ENCODE measurements at places on chromosomes 7 and 10. TPM values are rescaled to one million over a fixed set of nuclear protein-coding genes. Genes with fewer than 3 reads are reported as not detected.

DNA sequence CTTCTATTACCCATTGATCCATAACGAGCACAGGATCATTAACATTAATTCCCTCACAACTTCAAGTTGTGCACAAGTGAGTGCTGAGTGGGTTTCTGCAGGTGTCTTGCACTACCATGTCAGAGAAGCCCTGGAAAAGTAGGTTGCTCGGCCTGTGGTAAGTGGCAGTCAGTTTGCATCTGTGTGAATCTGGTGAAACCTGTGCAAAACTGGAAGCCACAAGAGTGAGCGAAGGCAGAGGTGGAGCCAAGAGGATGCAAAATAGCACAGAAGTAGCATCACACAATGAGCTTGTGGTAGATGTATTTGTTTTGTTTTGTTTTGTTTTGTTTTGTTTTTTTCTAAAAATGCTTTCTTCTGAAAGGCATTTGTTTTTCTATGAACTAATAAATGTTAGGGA is 181.5 kb downstream of the THSD7A start:
- H3K36me3 ChIP-seq = no peaks in the 10 kb centered on the region
- no peak overlapping the region for H3K4me3 ChIP-seq
- no peaks in the 10 kb centered on the region for H3K27me3 ChIP-seq
- H3K27ac ChIP-seq = no peak overlapping the region

Gene GPC2
- 0.41 TPM for total RNA-seq

DNA sequence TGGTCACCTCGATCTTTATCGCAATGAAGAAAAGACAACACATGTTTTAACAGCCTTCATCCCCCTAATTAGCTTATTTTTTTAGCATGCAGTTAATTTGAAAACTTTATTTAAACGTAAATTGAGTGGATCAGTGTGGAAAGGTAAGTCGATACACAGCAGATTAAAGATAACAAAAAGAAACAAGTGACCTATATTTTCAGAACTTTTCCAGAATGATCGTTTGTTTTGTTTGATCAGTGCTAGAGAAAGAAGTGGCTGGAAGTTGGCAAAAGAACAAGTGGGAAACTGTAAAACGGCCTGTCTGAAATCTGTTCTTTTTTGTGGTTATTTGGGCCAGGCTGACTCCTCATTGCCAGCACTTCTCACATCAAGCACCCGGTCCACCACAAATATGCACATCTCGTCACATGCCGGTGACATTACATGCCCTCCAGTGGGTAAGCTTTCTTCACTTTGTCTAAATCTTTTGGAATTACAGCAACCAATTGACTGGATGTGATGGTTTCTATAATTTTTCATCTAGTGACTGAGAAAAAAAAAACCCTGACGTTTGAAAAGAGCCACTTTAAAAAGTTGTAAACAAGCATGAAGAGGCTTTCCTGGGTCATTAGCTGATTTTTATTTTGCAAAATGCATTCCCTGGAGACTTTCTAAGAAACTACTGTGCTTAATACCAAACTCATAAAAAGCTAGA is 33.2 kb downstream of the C7orf33 start:
- no peaks in the 10 kb centered on the region for H3K4me1 ChIP-seq
- H3K36me3 ChIP-seq = no peaks in the 10 kb centered on the region
- H3K27me3 ChIP-seq = no peaks in the 10 kb centered on the region
- DNase-seq = no peak

DNA sequence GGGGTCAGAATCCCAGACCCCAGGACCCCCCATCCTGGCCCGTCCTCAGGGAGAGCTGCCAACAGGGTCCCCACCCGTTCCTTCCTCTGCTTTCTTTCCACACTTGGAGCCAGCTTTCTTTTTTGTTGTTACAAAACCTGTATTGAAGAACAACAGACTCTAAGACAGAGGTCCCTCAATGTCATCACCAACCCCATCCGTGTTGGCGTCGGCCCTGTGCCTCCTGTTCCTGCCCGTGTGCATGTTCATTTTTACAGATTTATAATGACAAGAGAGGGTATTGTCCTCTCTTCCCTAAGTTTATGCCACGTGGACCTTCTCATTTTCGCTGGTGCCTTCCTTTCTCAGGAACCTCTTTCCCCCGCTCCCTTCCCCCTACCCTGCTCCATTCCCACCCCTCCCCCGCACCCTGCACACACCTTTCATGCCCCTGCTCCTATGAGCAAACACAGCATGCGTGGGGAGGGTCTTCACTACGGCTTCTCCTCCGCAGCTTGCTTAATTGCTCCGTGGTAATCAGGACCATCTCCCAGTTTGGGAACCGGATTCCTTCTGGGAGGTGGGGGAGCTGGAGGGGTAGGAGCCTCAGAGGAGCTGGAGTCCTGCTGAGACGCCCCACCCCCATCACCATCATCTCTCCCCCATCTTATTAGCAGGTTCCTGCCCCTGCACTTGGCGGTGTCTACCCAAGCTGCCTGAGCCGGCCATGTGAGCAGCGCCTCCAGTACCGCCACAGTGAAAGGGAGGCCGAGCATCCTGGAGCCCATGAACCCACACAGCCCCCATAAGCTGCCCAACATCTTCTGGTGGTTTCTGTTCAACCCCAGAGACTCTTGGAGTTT is 88.0 kb upstream of the INSIG1 start:
- no peak overlapping the region for H3K4me3 ChIP-seq
- peak; percentile 48 for DNase-seq
- H3K4me1 ChIP-seq = no peaks in the 10 kb centered on the region

- no peak overlapping the region for H3K4me3 ChIP-seq
- H3K27ac ChIP-seq = no peak overlapping the region
- H3K4me1 ChIP-seq = no peaks in the 10 kb centered on the region
- no peaks in the 10 kb centered on the region for H3K27me3 ChIP-seq
- no peaks in the 10 kb centered on the region for H3K36me3 ChIP-seq
Observed at GRCh38 chr7:125695626-125696025, 766.0 kb upstream of the POT1 start.

GRCh38 chr10:17154116-17154515 is 24.5 kb upstream of the CUBN start:
- DNase-seq = no peak
- no peaks in the 10 kb centered on the region for H3K4me1 ChIP-seq
- no peak overlapping the region for H3K4me3 ChIP-seq

- H3K4me1 ChIP-seq = peaks cover 19% of the 10 kb centered on the region
- H3K27me3 ChIP-seq = no peaks in the 10 kb centered on the region
- H3K36me3 ChIP-seq = no peaks in the 10 kb centered on the region
- H3K27ac ChIP-seq = no peak overlapping the region
Observed at GRCh38 chr10:24901686-24902399, 50.6 kb downstream of the PRTFDC1 start.

GRCh38 chr7:137882806-137883205 is 36.0 kb upstream of the DGKI start:
- H3K27ac ChIP-seq = peak overlapping the region; percentile 6
- peaks cover 57% of the 10 kb centered on the region for H3K36me3 ChIP-seq
- no peaks in the 10 kb centered on the region for H3K27me3 ChIP-seq
- DNase-seq = no peak
- H3K4me1 ChIP-seq = no peaks in the 10 kb centered on the region

GRCh38 chr7:111942450-111943081 is 263.6 kb downstream of the DOCK4 start:
- H3K4me3 ChIP-seq = no peak overlapping the region
- no peak overlapping the region for H3K27ac ChIP-seq
- no peaks in the 10 kb centered on the region for H3K4me1 ChIP-seq
- H3K36me3 ChIP-seq = no peaks in the 10 kb centered on the region
- no peaks in the 10 kb centered on the region for H3K27me3 ChIP-seq

DNA sequence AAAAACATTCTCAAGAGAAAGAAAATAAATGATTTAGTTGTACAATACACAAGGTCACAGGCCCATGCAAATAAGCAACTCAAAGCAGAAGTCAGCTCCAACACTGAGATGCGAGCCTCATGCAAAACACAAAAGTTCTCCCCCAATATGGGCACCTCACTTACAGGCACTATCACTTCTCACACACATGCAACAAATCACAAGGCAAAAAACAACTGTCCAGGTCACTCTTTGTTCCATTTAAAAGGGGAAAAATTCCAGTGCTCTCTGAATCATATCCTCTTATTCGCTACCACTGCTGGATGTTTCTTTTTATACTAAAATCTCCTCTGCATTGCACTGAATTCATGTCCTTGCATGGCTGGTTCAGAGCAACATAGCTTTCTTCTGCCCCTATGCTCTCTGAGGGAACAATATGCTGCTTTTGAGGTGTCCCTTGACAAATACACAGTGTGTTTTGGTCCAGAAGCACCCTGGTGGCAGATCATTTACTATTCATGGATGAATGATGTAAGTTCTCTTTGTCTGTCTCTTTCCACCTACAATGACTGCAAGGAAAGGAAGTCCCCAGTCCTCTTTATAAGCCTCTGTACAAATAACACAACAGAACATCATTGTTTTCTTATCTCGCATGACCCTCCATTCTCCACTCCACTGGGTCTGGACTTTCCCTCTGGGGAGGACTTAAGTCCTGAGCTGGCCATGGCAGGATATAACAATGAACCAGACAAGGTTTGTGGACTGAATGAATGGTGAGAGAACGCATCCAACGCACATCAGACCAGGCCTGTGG is 85.4 kb upstream of the GSDME start:
- H3K27me3 ChIP-seq = no peaks in the 10 kb centered on the region
- H3K36me3 ChIP-seq = no peaks in the 10 kb centered on the region
- no peak overlapping the region for H3K4me3 ChIP-seq
- H3K4me1 ChIP-seq = no peaks in the 10 kb centered on the region

- H3K4me3 ChIP-seq = peak overlapping the region; percentile 66
- H3K27ac ChIP-seq = peak overlapping the region; percentile 86
- DNase-seq = no peak
- peaks cover 57% of the 10 kb centered on the region for H3K4me1 ChIP-seq
Observed at GRCh38 chr7:80916770-80917741, 1.8 kb downstream of the SEMA3C start.

Gene GBX1
- not detected for total RNA-seq

Gene HOXA7
- 6.7 TPM for total RNA-seq

- no peak overlapping the region for H3K4me3 ChIP-seq
- no peaks in the 10 kb centered on the region for H3K27me3 ChIP-seq
- no peaks in the 10 kb centered on the region for H3K4me1 ChIP-seq
Observed at GRCh38 chr7:95473276-95473985, 12.3 kb upstream of the ASB4 start.

GRCh38 chr7:155850766-155851678 is 38.8 kb upstream of the SHH start:
- no peaks in the 10 kb centered on the region for H3K27me3 ChIP-seq
- H3K4me1 ChIP-seq = no peaks in the 10 kb centered on the region
- no peak overlapping the region for H3K4me3 ChIP-seq
- no peak overlapping the region for H3K27ac ChIP-seq
